ENCODE measurements at places on chromosomes 3 and 15. TPM values are rescaled to one million over a fixed set of nuclear protein-coding genes. Genes with fewer than 3 reads are reported as not detected.

GRCh38 chr3:71125738-71126137, 457.8 kb downstream of the FOXP1 start:
- DNase-seq, result no peak

GRCh38 chr3:18247139-18247695, 177.9 kb downstream of the SATB1 start:
- no peak for DNase-seq

GRCh38 chr15:81666839-81667238, 292.8 kb upstream of the TMC3 start:
- no peak for DNase-seq

DNA sequence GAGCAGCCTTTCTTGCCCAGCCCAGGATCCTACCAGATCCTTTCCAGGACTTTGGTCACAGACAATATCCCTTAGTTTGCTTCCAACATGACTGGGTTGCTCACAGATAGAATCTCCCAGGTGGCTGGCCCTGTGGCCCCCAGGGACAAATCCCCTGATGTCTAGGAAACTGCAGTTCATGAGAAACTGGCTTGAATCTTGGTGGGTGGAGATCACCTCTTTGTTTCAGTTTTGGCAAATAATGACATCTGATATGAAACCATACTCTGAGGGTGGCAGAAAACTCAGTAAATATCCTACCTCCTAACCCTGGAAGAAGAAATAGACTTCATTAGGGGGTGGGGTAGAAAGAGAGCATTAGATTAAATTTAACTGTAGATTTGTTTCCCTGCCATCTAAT, 44.1 kb upstream of the PFN2 start:
- DNase-seq, result no peak

- DNase-seq, result no peak
Measured at GRCh38 chr15:99153026-99153535, 48.2 kb downstream of the SYNM start.

DNA sequence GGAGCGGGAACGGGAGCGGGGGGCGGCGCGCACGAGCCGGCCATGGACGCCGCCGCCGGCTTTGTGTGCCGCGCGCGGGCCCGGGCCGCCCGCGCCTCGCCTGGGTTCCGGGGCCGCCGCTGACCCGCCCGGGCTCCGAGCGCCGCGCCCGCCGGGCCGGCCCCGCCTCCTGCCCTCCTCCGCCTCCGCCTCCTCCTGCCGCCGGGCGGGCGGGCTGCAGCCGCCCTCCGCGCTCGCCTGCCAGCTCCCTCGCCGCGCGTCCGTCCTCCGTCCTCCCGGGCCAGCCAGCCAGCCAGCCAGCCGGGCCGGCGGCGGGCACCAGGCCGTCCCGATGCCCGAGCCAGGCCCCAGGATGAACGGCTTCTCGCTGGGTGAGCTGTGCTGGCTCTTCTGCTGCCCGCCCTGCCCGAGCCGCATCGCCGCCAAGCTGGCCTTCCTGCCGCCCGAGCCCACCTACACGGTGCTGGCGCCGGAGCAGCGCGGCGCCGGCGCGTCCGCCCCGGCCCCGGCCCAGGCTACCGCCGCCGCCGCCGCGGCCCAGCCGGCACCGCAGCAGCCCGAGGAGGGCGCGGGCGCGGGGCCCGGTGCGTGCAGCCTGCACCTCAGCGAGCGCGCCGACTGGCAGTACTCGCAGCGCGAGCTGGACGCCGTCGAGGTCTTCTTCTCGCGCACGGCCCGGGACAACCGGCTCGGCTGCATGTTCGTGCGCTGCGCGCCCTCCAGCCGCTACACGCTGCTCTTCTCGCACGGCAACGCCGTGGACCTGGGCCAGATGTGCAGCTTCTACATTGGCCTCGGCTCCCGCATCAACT, at the start of gene ABHD17C:
Gene ABHD17C, plus strand, starts transcription at position 212 of the 812 bp plus-strand sequence. Its CDS starts 120 bp downstream, at position 332.
- peak; percentile 48 for DNase-seq

GRCh38 chr3:42094128-42094527, 3.0 kb downstream of the TRAK1 start:
- no peak for DNase-seq

The HCLS1 gene
- total RNA-seq, result 7.3 TPM

The TMC3 gene
- total RNA-seq, result 0.02 TPM

The DNAH12 gene
- not detected for total RNA-seq

- no peak for DNase-seq
Measured at GRCh38 chr3:177150218-177150916, 46.9 kb downstream of the TBL1XR1 start.

The CHMP2B gene
- total RNA-seq, result 21.7 TPM

DNA sequence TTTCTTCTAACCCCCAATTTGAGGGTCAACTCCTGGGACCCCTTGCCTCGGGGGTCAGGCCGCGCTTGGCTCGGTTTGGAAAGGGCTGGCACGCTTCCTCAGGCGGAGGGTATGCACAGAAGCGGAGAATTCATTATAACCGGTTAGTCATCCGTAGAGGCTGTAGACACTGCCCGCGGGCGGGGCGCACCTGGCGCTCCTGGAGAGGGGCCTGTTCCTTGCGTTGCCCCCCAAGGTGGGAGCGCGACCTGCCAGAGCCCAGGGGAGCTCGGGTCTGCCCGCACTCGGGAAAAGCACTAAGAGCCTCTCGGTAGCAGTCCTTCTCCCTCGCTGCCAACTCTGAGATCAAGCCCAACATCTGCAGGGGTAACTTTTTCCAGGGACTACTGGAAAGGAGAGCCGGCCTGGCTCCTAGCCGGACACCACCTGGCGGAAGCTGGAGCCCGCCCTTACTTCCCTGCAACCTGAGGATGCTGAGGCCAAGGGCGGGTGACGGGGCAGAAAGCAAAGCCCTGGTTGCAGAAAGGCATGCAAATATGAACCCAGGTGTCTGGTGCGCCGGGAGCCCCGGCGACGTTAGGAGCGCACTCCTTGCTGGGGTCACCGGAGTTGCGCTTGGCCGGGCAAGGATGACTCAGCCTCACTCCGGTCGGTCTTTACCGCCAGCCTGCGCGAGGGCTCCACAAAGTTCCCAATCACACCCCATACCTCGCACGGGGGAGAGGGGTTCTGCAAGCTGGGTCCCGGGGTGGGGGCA, 1.5 kb upstream of the CACNA2D3 start:
- DNase-seq, result no peak

The RHO gene
- total RNA-seq, result not detected

The CSPG4 gene
- total RNA-seq, result 0.10 TPM

DNA sequence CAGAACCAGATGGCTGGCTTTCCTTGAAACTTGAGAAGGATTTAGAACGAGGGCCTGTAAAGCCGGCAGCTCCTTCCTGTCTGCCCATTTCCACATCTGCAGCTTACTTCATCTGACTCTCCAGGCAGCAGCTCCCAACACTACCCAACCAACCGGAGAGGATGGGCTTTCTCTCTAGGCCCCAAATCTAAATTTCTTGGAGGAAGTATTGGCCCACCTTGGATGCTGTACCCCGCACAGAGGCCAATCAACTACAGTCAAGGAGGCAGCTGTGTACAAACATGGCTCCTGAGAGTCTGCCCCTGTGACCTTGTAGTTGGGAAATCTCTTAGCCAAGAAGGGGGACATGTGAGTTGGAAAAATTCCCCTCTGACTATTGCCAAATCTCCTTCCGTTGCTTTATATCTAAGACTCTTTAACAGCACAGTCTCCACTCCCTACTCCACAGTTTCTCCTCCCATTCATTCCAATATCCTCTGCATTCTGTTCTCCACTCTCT, 8.0 kb upstream of the ACAP2 start:
- DNase-seq, result no peak

DNA sequence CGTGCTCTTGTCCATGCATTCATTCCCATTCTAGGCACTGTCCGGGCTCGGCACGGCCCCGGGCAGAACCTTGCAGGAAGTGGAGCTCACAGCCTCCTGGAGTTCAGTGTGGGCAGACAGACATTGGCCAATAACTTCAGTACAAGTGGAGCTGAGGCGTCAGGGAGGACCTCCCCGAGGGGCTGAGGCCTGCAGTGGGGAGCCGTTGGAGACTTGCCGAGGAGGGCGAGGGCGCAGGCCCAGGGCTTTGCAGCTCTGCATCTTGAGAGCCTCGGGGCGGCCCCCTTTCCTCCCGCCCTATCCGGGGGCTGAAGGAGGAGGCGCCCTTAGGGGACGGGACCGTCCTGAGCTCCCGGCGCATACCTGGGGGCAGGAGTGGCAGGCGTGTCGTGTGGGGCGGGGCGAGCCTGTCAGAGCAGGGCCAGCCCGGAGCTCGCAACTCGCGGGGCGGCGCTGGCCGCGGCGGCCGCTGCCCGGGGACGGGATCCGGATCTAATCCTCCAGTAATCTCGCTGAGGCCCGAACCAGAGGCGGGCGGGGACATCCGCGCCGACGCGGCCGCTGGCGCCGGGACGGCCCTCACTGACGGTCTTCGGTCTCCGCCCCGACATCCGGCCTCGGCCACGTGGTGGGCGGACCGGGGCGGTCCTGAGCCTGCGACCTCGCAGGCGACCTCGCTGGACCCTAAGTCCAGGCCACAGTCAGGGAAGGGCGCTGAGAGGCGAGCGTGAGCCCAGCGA, at the start of gene ACY1:
Gene ACY1, plus strand, starts transcription at position 698 of the 740 bp plus-strand sequence. CDS start 530 bp downstream, outside the sequence.
- peak; percentile 61 for DNase-seq

GRCh38 chr3:32452009-32452408, 50.6 kb downstream of the CMTM6 start:
- DNase-seq, result no peak

The PRKCI gene
- 34.1 TPM for total RNA-seq

The PPM1L gene
- total RNA-seq, result 0.32 TPM

The CAMKV gene
- total RNA-seq, result not detected

- DNase-seq, result peak; percentile 22
Measured at GRCh38 chr3:47250309-47251060, 32.1 kb downstream of the KIF9 start.

The GPR156 gene
- 0.40 TPM for total RNA-seq

The DISP2 gene
- total RNA-seq, result 1.0 TPM

- DNase-seq, result no peak
Measured at GRCh38 chr15:99998661-99999101, 265.4 kb upstream of the LYSMD4 start.

DNA sequence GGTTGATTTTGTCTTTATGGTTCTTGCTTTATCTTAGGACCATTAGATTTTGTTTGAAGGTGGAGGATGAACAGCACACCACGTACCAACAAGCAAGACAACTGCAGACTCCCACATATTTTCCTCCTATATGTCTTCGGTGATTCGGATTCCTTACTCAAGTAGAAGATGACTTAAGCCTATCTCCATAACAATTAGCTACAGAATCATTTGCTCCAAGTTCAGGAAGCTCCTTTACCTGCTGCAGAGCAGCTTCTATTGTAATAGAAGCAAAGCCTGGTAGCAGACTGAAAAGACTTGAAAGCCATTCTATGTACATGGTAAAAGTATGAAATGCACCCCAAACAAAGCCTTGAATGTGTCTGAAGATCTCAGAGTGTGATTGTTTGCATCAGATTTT, 229.0 kb downstream of the SOX2 start:
- no peak for DNase-seq

The NEK10 gene
- 1.4 TPM for total RNA-seq

DNA sequence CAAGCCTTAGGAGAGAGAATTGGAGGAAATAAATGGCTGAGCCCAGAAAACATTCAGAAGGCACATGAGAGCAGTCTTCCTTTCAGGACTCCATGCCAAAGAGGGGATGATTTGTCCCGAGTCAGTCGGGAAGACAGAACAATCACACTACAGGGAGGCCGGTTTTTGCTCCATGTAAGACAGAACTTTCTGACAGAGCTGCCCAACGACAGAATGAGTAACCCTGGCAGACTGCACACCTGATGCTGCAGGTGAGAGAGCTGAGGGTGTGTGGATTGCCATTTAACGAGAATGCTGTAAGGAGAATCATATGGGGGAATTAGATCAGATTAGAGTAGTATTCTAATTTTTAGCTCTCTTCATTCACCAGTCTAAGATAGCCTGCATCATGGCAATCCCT, 533.0 kb downstream of the EPHB1 start:
- no peak for DNase-seq

GRCh38 chr3:12138044-12138443, 20.7 kb downstream of the TIMP4 start:
- DNase-seq, result peak; percentile 27
